Stimulated activated CD8-positive, alpha-beta memory T cell treated with anti-CD3 and anti-CD28 coated beads, Interleukin-7, amount 100 ng/mL, for 1 hour (primary cell): ENCODE measurements at places on chromosomes 3 and 15.

GRCh38 chr3:66386925-66387650 is 113.7 kb downstream of the LRIG1 start:
- no peak for DNase-seq

GRCh38 chr15:84079885-84080777 is 155.4 kb upstream of the GOLGA6L4 start:
- no peak for DNase-seq

- no peak for DNase-seq
Measured at GRCh38 chr3:150887031-150887430, 18.2 kb downstream of the MINDY4B start.

DNA sequence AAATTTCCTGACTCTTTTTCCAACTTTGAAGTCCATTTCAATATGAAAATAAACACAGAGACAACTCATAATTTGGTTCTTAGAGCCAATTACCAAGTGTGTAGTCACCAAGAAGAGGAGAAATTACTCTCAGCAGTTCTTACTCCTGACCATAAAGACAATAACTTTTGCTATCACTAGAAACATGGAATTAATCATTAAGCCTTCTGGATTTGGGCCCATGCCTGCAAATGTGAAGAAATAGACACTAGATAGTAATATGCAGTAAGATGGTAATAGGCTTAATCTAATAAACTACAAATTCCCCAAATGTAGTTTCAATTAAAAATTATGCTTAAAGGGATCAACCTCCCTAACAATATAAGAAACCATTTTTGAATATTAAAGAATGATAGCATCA is 185.1 kb upstream of the AGTR1 start:
- DNase-seq: no peak

GRCh38 chr3:142240708-142241107 is 15.3 kb upstream of the GK5 start:
- DNase-seq: no peak

DNA sequence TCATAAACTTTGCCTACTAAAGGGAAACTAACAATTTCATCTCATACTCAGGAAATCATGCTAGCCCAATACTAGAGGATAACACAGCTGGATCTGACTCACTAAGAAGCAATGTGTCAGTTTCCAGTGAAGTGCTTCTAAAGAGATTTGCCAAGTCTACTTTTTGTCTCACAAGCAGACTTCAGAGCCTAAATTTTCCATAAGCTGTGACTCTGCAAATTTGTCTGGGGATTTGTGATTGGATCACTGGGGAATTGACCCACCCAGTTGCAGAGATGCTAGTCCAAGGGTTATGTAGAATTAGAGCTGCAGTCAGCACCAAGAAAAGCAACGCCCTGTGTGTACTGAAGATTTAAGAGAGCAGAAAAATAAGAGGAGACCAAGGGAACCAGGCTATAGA is 647.1 kb downstream of the NTRK3 start:
- DNase-seq: no peak

GRCh38 chr15:29939404-29939803 is 117.1 kb upstream of the TJP1 start:
- no peak for DNase-seq

DNA sequence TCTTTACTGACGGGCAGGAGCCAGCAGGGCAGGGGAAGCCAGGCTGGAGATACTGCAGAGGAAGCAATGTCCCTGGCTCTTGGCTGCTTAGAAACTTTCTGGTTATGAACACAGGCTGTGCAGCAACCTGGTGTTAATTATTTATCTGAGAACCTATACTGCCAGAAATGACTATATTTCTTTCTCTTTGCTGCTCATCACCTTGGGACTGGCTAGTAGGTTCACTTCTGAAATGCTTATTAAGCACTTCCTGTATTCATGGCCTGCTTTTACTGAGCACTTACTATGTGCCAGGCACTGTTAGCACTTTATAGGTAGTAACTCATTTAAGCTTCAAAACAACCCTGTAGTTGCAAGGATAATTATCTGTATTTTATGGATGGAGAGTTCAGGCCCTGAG is 57.6 kb downstream of the RAB11A start:
- DNase-seq: no peak

GRCh38 chr15:40450047-40450446 is 9.3 kb downstream of the BAHD1 start:
- DNase-seq: no peak

DNA sequence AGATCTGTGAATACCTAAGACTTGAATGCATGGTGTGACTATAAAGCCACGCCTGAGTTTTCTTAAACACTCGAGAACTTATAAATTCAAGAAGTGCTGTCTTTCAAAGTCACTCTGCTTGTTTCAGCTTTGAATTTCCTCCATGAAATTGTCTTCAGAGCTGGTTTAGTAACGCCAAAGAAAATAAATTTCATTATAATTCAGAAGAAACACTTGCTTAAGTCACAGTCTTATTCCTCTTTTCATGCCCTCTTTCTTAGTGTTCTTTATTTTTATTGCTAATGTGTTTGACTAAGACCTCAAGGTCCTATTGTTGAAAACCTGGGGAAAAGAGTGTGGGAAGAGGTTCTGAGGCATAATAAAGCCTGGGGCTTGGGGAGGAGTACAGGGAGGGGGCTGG is 3.3 kb upstream of the RCN2 start:
- no peak for DNase-seq

GRCh38 chr3:103601666-103602065 is 1166.9 kb downstream of the ZPLD1 start:
- DNase-seq: no peak

- no peak for DNase-seq
Measured at GRCh38 chr3:128080323-128081080, 28.3 kb downstream of the SEC61A1 start.

- no peak for DNase-seq
Measured at GRCh38 chr15:96066852-96067495, 263.5 kb upstream of the NR2F2 start.

- DNase-seq: no peak
Measured at GRCh38 chr3:40309925-40310695, 603 bp downstream of the EIF1B start.

DNA sequence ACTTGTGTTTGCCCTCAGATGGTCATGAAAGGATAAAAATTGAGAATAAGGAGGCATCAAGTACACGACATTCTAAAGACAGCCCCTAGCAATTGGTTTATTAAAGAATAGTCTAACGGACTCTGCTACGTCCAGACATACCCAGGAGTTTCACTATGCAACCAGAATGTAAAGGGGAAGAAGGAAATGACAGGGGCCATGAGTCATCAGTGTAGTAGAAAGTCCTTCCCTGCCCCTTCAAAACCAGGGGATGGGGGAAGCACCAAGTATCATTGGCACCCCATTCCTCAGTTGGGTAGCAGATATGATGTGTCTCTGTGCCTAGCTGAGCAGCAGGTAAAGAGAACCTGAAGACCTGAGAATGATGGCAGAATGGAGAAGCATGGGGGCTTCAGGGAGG is 367.4 kb downstream of the IL20RB start:
- no peak for DNase-seq

GRCh38 chr15:38722236-38722635 is 157.6 kb upstream of the RASGRP1 start:
- no peak for DNase-seq

DNA sequence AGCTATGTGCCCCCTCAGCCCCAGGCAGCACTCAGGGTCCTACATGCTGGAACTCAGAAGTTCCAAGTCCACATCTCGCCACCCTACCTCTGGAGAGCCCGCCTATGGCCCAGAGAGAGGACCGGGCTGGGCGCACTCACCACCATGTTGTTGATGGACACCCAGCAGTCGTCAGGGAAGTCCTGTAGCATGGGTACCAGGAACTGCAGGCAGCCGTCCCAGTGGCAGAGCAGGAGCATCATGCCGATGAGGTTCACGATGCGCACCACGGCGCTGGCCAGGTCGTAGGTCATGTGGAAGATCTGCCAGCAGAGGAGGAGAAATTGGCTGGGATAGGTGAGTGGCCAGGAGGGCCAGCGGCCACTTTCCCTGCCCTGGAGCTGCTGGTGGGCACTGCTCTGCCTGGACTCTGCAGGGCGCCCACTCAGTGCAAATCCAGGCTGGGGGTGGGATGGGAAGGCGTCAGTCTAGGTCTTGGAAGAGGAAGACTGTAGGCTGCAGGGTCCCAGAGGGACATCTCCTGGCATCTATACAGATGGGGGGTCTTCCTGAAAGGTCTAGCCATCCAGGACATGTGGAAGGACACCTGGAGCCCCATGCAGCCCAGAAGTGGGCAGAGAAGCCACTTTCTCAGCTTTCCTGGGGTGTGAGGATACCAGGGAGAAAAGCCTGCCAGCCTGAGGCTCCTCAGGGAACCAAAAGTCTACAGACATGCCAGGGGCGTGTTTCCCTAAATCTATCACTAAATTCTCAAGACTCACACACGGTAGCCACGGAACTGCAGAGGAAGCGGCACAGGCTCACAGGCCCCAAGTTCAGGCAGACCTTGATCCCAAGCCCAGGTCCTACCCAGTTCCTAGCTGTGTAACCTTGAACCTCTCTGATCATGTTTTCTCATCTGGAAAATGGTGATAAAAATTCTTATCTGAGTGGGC is 36.5 kb downstream of the HCN4 start:
- no peak for DNase-seq

GRCh38 chr3:44561076-44561475 is 6.1 kb downstream of the ZKSCAN7 start:
- no peak for DNase-seq

- no peak for DNase-seq
Measured at GRCh38 chr15:99201408-99202175, 47.8 kb downstream of the TTC23 start.

DNA sequence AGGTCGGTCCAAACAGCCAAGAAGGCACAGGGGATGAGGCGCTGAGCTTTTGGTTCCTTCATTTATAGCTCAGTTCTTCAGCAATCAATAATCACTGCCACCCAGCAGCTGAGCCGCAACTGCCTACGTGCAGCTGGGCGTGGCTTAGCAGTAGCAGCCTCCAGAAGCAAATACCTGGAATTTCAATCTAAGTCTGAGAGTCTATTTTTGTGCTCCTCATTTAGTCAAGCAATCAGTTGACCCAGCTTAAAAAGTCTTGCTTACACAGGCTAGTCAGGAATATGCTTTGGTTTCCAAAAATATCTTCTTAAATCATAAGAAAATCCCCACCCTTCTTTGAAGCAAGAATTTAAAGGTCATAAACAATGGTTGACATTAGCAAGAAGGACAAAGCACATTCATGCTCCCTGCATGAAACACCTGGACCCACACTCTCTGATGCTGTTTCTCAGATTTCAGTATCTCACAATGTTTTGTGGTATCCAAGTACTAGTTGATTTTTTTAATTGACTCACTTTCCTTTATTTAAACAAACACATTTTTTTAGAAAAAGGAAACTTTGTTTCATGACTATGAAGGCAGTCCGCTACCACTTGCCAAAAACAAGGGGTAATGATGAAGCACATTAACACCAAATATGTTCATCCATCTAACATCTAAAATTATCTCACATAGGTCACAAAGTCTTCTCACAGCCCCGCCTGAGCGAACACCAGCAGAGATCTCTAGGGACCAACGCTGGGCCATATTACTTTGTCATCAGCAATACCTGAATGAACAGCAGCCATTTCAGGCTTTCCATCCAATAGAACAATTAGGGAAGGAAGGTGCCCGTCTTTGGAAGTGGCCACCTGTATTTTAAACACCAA is 106.1 kb downstream of the OXNAD1 start:
- DNase-seq: no peak

DNA sequence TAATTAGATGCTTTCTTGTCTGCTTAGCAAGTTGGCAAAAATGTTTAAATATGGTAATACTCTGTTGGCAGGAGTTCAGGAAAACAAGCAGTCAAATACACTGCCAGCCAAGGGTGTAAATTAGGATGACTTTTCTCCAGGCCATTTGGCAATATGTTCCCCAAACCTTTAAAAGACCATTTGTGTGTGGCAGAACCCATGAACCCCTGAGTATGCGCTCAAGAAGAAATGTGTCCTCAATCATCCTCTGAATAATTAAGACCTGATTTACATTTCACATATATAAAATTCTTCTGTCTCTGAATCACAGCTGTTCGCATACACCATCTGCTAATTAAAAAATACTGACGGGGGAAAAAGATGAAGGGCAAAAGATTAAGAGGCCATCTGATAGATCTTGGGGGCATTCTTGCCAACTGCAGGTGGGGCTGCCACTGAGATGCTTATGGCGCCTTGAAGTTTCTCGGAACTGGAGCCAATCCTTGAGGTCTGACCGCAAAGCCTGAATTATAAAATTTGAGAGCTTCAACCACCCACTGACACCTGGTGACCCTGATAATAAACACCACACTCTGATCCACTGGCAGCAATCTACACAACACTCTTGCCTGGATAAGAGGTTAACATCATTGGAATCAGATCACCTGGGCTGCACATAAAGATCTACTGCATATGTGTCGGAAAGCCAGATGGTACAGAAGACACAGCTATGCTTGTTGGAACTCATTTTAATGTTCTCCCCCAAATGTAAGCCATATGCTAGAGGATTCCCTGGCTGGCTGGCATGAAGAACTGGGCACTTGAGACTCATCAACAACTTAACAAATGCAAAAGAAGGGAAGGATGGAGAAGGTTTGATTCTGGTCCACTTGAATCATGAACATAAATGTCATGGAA is 190.6 kb downstream of the OSBPL10 start:
- no peak for DNase-seq

- no peak for DNase-seq
Measured at GRCh38 chr15:41301587-41301986, 30.8 kb downstream of the OIP5 start.

- no peak for DNase-seq
Measured at GRCh38 chr3:170565495-170565894, 20.4 kb downstream of the SLC7A14 start.

DNA sequence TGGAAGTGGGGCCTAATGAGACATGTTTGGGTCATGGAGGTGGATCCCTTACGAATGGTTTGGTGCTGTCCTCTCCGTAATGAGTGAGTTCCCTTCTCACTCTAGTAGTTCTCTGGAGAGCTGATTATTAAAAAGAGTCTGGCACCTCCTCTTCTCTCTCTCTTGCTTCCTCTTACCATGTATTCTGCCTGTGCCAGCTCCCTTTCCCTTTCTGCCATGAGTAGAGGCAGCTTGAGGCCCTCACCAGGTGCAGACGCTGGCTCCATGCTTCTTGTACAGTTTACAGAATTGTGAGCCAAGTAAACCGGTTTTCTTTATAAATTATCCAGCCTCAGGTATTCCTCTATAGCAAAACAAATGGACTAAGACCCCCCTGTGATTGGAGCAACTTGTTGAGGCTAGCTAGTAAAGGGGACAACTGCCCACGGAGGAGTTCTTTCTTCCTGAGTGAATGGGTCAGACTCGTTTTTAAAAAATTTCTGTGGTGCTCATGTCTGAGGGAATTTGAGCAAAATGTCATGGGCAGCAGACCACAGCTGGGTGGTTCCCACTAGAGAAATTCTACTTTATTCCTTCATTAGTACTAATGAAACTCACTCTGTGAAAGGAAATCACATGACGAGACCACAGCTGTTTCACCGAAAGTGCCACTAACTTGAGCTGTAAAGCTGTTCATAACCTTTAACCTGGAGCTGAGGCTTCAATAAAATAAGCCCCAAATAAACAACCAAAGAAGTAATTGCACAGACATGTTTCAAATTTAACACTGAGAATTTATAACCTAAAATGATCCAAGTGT is 210.0 kb downstream of the NFKBIZ start:
- no peak for DNase-seq

- DNase-seq: no peak
Measured at GRCh38 chr3:66487465-66487864, 13.4 kb downstream of the LRIG1 start.

- no peak for DNase-seq
Measured at GRCh38 chr3:16181361-16181760, 6.9 kb downstream of the GALNT15 start.

GRCh38 chr3:385151-385550 is 188.6 kb downstream of the CHL1 start:
- no peak for DNase-seq

- no peak for DNase-seq
Measured at GRCh38 chr3:97658668-97659285, 105.8 kb upstream of the ARL6 start.

GRCh38 chr3:141782386-141782932 is 19.3 kb downstream of the GRK7 start:
- no peak for DNase-seq
